8988T (cell line): ENCODE measurements at places on chromosomes 3 and 15.

- DNase-seq: no peak
Observed at GRCh38 chr3:30314757-30315325, 291.6 kb upstream of the TGFBR2 start.

GRCh38 chr15:67397139-67397538 lies 123.8 kb upstream of the C15orf61 start:
- DNase-seq: no peak

DNA sequence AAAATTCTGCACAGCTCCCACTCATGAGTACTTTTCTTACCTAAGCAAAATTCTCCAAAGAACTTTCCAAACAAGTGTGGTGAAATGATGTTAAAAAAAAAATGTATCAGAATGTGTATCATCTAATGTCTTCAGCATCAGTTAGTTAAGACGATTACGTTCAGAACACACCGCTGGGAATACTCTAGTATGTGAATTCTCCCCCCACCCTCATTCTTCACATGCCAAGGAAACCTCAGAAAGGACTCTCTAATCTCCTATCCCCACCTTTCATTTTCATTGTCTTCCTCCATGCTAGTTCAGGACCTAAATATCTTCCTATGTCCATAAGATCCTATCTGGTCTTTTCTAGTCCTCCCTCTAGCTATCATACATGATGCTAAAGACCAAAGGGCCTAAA lies 457.4 kb downstream of the SHQ1 start:
- no peak for DNase-seq

GRCh38 chr3:63762934-63763550 lies 56.1 kb upstream of the C3orf49 start:
- no peak for DNase-seq

DNA sequence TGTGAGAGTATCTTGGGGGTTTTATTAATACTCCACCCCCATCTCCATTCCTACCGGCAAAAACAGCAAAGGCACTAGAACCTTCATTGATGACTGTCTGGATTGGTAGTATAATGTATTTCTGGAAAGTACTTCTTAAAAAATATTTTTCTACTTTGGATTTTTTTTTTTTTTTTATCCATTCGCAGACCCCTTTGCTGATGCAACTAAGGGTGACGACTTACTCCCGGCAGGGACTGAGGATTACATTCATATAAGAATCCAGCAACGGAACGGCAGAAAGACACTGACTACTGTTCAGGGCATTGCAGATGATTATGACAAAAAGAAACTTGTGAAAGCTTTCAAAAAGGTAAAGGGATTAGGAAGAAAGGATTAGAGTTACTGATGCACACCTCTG lies 1.2 kb downstream of the EIF1B start:
- no peak for DNase-seq

GRCh38 chr3:17078926-17079465 lies 194.2 kb downstream of the PLCL2 start:
- DNase-seq: no peak

- no peak for DNase-seq
Observed at GRCh38 chr15:31346367-31347066, 19.9 kb downstream of the KLF13 start.

- no peak for DNase-seq
Observed at GRCh38 chr3:103919327-103919726, 1447.4 kb upstream of the ALCAM start.

DNA sequence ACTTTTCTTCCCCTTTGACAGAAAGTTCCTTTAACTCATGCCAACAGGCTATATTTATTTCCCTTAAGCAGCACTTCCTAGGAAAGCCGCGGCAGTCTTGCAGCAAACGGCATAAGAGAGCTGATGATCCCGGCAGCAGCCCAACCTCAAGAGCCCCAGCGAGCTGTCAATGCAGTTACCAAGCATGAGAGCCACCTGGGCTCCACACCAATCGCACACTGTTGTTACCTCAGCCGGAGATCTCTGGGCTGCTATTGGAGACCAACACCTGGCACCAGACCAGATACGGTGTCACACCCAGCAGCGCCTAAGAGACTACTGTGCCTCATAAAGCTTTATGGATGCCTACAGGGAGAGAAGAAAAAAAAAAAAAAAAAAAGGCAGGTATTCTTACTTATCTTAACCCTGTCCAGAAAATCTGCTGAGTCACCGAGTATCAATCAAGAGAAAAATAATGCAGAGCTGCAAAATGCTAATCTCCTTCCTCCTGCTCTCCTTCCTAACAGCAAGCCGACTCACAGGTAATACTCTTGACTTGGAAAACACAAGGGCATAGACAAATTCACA lies 11.7 kb downstream of the ABCC5 start:
- no peak for DNase-seq

DNA sequence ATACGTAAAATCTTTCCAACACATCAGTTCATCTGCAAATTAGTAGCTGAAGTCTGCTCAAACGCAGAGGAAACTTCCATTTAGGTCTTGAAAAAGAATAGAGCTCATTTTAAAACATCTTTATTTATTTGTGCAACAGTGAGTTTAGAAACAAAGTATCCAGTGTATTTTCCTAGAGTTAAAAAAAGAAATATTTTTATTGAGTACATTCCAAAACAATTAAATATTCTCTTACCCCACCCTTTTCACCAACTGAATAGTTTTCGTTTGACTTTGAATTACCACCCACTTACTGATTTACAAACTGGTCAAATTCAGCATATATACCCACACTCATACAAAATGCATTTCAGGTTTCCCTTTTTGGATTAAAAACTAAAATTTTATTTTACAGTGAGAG lies 104.7 kb downstream of the ZBTB20 start:
- DNase-seq: no peak

DNA sequence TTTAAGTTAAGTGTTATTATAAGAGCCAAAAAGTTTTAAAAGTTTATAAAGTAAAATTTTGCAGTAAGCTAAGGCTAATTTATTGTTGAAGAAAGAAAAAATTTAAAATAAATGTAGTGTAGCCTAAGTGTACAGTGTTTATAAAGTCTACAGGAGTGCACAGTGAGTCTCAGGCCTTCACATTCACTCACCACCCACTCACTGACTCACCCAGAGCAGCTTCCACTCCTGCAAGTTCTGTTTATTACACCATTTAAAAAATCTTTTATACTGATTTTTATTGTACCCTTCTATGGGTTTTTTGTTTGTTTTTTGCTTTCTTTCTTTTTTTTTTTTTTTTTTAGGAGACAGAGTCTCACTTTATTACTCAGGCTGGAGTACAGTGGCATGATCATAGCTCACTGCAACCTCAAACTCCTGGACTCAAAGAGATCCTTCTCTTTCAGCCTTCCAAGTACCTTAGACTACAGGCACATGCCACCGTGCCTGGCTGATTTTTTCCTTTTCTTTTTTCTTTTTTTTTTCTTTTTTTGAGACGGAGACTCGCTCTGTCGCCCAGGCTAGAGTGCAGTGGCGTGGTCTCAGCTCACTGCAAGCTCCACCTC lies 25.9 kb downstream of the CSTA start:
- no peak for DNase-seq

DNA sequence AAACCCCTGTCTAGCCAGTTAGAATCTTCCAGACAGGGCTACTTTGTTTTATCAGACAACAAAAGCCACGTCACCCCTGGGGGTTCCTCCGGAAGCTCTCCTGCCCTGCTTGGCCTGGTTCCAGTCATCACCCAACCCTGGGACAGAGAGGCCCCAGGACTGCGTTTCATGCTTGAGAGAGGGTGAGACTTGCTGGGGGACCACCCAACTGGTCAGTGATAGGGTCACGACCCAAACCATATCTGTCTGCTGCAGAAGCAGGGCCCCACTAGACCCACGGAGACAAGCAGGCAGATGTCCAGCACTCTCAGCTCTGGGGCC lies 1.2 kb downstream of the NT5DC2 start:
- DNase-seq: peak; percentile 65

GRCh38 chr3:5001805-5002173 lies 22.6 kb downstream of the BHLHE40 start:
- DNase-seq: no peak

DNA sequence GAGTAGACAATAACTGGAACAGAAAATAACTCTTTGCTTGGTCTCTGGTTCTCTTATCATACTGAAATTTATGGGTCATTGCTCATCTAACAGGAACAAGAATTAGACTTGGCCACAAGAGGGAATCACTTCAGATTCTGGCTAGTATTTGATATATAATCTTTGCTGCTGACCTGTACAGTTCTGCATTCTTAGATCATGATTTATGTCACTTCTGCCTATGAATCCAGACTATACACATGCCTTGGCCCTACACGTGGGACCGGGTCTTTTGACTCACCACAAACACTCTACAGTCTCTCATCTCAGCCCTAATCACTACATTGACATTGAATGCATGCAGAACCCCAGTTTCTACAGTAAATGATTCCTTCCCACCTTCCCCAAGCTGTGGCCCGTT lies 162.5 kb upstream of the SOX2 start:
- no peak for DNase-seq

GRCh38 chr3:192062186-192062585 lies 601.2 kb downstream of the PYDC2 start:
- DNase-seq: no peak

GRCh38 chr3:101320475-101320874 lies at the start of gene IMPG2:
TSS of gene IMPG2 (minus strand) at chr3:101320575. CDS start at chr3:101320372, 203 bp downstream.
- no peak for DNase-seq
